ENCODE measurements at places on chromosomes 7 and 10.

- DNase-seq = no peak
Observed at GRCh38 chr7:46256870-46257661, 336.0 kb upstream of the IGFBP3 start.

DNA sequence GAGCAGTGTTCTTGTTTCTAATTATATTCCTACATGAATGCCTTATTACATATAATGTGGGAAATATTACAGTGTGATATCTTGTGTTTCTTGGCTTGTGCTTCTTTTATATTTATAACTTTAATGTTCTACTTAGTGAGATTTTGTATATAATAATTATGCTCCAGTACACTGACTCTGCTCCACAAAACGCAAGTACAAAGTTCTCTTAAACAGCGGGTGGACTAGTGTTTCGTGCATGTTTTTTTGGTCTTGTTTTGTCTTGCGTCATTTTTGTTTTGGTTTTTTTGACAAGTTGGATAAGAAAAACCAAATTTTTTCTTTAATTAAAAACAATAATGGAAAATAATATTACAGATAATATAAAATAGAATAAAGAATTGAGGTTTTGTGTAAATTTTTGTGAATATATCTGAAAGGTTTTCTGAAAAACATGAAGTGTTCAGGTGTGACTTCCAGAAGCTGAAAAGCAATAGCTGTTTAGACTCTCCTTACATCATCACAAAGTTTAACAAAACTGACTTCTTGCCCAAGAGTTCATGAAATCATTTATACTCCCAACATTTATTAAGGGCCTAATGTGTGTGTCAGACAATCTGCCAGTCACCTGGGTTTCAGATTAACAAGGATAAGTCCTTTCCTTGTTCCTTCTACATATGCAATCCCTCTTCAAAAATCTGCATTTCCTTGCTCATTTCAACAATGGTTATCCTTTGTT, 331.8 kb downstream of the LRRTM3 start:
- DNase-seq = no peak

- DNase-seq = no peak
Observed at GRCh38 chr10:61188101-61188500, 244.1 kb upstream of the RHOBTB1 start.

- DNase-seq = no peak
Observed at GRCh38 chr7:20954711-20955619, 168.3 kb upstream of the SP8 start.

- DNase-seq = no peak
Observed at GRCh38 chr10:46329690-46330016, 42.9 kb downstream of the ANTXRL start.

DNA sequence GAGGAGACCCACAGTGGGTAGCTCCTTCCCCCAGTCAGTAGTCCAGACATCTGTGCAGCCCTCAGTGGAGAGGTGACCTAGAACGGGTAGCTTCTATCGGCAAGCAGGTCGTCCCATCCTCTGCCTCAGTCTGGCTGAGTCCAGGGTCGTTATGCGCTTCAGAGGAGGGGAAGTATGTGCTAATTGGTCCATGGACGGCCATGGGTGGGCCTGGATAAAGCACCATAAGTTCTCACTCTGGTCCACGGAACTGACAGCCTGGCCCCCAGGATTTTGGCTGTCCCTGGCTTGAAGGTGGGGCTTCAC, 78.6 kb downstream of the HDAC9 start:
- DNase-seq = no peak

DNA sequence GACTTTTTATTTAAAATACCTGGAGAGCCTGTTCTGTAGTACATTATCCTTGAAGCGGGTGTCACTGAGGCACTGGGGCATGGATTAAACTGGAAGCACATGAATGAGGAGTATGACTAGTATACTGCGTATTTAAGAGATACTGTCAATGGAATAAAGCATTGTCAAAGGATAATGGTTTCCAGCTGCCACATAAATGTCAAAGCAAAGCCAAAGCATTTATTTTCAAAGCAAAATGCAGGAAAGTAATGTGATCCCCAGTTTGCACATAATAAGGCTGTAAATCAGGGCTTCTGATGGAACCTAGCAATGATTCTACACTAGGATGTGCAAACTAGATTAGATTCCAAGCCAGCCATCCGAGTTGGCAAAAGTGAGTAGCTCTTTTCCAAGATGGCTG, 240.1 kb downstream of the POU6F2 start:
- DNase-seq = no peak

DNA sequence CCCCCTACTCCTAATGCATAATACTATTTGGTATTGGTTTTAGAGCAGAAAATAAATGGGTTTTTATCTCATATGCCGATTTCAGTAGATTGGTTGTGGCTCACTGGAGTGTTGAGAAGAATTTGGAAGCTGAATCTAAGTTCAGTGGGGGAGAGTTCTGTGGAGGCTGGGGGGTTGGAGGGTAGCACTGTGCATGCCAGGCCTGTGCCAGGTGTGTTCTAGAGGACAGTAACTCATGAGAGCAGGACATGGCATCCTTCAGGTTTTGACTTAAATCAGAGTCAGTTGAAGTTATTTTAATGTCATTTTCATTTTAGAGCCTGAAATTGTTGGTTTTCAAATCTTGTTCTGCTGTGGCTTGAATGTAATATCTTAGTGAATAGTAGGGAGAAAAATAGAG, 79.5 kb downstream of the EEPD1 start:
- no peak for DNase-seq

- no peak for DNase-seq
Observed at GRCh38 chr7:143460271-143460979, 17.2 kb downstream of the TAS2R60 start.

- no peak for DNase-seq
Observed at GRCh38 chr7:22125436-22125835, 179.7 kb upstream of the CDCA7L start.

DNA sequence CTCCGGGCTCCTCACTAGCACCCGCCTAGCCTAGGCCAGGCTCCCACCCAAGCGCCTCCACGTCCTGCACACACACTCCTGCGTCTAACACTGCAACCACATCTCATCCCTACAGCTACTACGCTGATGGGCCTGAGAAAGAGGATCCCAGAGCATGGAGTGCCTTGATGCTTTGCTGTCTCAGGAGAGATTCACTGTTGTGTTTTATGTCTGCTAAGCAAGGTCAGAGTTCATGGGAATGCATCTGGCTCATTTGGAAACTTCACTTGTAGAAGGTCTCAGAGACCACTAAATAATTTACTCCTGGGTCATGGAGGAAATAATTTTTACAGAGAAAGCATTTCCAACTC, 88.7 kb downstream of the SLIT1 start:
- no peak for DNase-seq

DNA sequence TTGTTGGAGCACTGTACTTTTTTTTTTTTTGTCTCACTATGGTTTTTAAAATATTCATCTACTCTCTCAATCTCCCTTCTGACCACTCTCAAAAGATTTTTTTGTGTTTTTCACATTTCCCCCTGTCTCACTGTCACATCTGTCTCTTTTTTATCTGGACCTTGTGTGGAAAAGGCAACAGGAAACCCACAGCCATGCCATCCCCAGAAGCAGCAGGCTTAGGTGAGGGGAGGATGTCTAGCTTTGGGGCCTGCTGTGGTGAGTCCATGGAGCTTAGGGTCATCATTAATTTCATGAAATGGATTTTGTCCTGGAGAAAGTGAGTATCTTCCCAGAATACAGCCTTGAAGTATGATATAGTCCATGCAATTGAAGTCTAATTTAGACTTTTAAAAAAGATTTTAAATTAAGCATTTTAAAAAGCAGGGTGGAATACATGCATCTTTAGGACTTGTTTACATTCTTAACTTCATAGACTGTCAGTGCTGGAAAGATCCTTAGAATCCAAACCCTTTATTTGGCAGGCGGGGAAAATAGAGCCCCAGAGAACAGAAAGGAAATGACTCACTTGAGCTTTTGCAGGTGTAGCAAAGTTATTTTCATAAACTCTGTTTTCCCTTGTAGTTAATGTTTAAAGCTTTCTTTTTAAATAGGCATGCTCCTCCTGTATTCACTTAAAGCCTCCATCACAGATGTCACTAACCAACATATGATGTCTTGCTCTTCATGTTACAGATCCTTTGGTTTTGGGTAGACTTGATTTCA, 25.1 kb downstream of the MINDY4 start:
- no peak for DNase-seq

DNA sequence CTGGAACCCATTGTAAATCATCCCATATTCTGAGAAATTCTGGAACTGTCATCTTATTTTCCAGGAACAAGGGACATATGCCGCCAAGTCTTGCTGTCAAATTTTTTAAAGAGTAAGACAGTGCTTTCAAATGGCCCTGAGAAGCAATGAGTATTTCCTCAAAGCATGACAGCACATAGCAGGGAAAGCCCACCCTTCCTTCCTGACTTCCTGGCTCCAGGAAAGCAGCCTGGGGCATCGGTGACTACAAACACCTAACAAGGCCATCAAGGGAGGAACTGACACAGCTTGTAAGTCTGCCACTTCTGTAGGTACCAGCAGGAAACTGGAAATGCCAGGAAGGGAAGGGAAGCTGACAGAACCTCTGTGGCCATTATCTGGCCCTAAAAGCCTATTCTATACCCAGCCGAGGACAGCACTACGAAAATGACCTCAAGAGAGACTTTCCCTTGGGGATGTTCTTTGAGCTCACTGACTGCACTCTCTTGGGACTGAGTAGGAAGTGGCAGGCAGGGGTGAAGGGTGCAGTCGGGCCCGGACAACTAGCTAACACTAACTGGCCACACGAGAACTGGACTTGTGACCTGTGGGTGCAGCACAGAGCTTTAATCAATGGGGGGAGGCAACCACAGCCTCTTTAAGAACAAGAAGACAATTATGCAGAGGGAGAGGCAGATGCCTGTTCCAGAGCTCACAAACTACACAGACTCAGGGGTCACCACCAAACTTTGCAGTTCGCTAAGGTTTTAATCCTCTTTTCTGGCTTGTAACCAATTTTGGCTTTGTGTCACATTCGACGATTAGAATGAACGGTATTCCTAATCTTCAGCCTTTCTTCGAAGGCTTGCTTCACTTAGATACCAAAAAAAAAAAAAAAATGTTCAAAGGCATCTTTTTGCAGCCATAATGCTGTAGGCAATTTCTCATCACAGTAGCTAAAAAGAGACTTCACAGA, 52.0 kb downstream of the GRB10 start:
- no peak for DNase-seq

- no peak for DNase-seq
Observed at GRCh38 chr10:77405771-77406241, 231.8 kb downstream of the KCNMA1 start.

- no peak for DNase-seq
Observed at GRCh38 chr7:51456431-51457060, 139.9 kb upstream of the COBL start.

DNA sequence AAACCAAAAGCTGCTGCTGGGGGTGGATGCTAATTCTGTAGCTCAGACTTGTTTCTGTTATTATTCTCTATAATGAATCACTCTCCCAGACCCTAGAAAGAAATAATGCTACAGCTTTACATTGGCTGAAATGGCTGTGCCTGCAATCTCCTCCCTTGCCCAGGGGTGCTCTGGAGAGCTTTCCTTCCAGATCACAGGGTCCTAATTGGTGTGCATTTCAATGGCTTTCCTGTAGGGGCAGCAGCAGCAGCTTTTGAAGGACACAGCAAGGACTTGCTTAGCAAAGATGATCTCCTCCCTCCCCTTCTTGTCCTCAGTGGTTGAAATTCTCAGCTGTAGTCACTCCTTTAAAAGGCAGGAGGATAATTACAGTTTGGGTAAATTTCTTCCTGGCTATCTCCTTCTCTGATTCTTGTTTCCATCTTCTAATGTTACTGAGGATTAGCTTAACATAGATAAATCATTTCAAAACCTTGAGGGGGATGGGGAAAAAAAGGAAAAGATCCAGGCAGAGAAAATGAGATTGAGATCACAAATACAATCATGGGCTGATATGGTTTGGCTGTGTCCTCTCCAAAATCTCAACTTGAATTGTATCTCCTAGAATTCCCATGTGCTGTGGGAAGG, 120.2 kb upstream of the CTTNBP2 start:
- no peak for DNase-seq

- no peak for DNase-seq
Observed at GRCh38 chr7:50681432-50682045, 101.2 kb downstream of the GRB10 start.

DNA sequence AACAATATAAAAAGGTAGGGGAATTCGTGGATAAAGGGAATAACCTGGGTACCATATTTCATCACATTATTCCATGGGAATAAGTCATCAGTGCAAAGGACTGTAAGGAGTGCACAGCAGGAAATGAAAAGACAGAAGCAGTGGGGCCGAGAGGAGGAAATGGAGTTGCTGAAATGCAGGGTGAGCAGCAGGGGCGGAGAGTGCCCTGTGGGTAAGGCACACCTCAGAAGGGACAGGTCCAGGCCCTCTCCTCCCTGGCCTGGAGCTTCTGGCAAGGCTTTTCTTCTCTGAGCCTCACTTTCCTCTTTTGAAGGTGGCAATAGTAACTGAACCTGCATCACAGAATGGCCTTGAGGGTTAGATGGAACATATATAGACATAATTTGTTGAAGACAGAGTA, 26.2 kb downstream of the IKZF1 start:
- DNase-seq = no peak

- DNase-seq = no peak
Observed at GRCh38 chr7:362402-363096, 72.6 kb downstream of the FOXL3 start.

DNA sequence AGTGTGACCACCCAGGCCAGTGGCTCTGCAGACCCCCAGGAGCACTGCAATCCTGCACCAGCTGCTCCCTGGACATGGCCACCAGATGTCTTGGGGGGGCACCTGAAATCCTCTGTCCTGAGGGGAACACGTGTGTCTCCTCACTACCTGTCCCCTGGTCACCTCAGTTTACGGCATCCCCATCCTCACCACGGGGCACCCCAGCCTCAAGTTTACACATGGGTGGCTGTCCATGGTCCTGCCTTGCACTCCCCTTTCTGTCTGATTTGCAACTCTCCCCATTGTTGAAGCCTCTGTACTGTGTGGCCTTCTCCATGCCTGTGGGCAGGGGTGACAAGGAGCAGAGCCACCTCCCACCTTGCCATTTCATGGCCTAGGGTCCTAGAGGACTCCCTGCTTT, 67.2 kb downstream of the RAMP3 start:
- DNase-seq = no peak

GRCh38 chr7:117119192-117119924, 166.1 kb downstream of the ST7 start:
- peak; percentile 76 for DNase-seq

GRCh38 chr7:45610019-45610418, 35.9 kb downstream of the ADCY1 start:
- DNase-seq = no peak

- DNase-seq = peak; percentile 64
Observed at GRCh38 chr10:68406815-68407548, at the start of gene RUFY2. Gene RUFY2, minus strand, starts transcription at chr10:68407277. Its CDS starts 88 bp downstream, at chr10:68407189.

GRCh38 chr10:50625649-50626132, 1.9 kb upstream of the SGMS1 start:
- no peak for DNase-seq

- DNase-seq = no peak
Observed at GRCh38 chr7:50857804-50858489, 75.3 kb upstream of the GRB10 start.

DNA sequence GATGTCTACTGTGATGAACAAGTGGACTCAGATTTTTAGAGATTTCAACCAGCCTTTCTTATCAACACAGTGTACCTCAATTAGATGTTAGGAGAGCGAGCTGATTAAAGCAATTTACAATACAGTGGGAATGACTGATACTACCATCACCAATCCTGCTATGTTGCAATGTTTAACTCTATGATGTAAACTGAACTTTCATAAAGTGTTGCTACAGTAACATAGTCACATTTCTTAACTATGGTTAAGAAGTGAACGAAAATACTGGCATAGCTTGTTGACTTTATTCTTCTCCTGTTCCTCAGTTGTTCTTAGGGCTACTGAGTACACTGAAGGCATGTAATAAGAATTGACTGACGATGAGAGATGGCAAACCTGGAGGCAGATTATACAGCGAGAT, 139.8 kb downstream of the MYOF start:
- no peak for DNase-seq

Measured in activated T-cell treated with anti-CD3 and anti-CD28 coated beads, Interleukin-2, amount 50 U/mL, for 4 hours (primary cell).